RKO (cell line): ENCODE measurements at places on chromosomes 2 and 18.

DNA sequence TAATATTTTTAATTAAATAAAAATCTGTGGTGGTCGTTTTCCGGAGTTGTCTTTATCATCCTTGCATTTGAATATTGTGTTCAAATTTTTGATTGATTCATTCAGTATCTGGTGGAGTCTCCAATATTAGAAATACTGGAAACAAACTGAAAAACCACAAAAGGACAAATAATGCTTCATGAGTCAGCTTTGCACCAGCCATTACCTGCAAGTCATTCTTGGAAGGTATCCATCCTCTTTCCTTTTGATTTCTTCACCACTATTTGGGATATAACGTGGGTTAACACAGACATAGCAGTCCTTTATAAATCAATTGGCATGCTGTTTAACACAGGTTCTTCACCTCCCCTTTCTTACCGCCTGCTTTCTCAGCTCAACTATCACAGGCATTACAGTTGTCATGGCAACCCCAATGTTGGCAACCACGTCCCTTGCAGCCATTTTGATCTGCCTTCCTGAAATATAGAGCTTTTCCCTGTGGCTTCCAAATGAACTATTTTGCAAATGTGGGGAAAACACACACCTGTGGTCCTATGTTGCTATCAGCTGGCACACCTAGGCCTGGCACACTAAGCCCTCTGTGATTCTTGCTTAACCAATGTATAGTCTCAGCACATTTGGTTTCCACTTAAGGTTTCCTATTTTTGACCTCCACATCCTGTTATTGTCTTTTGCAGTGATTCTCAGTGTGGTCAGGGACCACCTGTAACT lies 6.5 kb downstream of the CTLA4 start:
- no peak for DNase-seq

- no peak for DNase-seq
Observed at GRCh38 chr2:134250840-134251461, 2.9 kb upstream of the MGAT5 start.

DNA sequence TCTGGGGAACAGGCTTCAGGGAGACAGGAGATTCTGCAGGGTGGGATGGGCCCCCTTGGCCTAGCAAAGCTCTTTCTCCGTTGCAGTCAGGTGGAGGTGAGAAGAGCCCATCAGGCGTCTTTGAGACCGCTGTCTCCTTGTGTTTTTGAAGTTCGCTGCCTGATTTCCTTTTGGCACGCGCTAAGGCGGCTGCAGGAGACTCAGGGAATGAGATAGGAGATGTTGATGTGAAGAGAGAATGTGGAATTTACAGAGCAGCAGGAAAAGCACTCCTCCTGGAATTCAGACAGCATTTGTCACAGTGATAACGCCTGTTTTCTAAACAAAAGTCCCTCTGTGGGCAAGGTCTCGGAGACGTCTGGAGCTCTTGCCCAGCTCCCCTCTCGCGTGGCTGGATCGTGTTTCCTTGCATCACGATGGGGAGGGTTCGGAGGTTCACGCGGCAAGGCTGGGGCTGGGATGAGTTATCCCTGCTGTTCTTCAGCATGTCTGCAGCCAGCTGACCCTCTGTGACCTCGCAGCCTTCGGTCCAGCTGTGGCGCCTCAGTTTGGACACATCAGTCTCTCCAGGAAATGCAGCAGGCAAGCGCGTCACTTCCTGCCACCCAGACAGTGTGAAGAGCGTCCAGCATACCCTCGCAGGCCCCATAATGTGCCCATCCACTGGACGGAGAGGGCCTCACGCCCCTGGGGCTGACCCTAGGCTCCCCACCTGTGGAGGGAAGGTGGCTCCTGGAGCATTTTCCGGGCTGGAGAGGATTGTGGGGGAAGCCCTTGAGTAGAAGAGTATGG lies 30.2 kb downstream of the GLI2 start:
- no peak for DNase-seq

DNA sequence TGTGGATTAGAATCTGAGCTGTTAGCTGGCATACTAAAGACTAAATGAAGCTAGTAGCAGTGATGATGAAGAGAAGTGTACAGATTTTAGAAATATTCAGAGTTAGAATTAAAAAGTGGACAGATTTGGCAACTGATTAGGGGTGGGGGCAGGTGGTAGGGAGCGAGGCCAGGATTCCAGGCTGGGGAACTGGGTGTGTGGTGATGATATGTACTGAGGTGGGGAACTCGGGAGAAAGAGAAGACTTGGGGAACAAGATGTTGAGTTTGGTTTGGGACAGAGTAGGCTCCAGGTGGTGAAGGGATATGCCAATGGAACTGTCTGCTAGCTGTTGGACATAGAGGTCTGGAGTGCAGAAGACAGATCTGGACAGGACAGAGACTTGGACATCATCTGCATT lies 9.2 kb upstream of the CYP26B1 start:
- no peak for DNase-seq

DNA sequence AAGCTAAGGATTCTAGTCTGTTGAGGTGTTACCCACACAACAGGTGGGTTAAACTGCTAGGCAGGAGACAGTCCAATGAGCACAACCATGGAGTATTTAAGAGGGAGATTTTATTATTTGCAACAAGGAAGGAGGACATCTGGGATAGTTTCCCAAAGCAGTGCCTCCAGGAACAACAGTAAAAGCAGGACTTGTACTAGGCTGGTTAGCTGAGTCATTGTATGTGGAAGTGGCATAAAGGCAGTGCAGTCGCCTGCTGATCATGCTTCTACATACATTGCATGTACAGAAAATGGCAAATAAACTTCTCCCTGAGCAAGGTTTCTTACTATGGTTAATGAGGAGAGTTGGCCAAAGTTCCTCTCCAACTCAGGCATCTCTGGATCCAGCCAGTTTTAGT lies 46.1 kb upstream of the CYTIP start:
- DNase-seq = no peak
